ENCODE measurements at places on chromosomes 11 and 22.

GRCh38 chr22:46484861-46485595 lies 52.4 kb downstream of the CELSR1 start:
- DNase-seq, result no peak

DNA sequence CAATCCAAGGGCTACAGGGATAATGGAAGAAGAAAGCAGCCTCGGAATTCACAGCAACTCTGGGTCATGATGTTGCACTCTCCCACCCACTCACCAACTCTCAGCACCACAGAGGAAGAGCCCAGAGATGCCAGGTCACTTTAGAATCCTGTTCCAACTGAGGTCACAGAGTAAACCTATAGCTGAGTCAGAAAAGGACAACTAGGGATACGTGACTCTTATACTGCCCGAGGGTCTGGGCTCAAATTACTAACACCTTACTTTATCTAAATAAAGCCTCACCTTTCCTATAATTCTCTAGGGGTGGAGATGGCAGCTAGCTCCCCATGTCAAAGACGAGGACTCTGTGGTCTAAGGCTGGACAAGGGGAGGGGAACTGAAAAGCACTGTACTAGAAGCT lies 24.6 kb downstream of the IL18BP start:
- DNase-seq, result no peak

- no peak for DNase-seq
These were observed 35.8 kb upstream of the MYOD1 start for GRCh38 chr11:17683377-17684161.

- DNase-seq, result no peak
These were observed 345.7 kb upstream of the NARS2 start for GRCh38 chr11:78920329-78920728.

DNA sequence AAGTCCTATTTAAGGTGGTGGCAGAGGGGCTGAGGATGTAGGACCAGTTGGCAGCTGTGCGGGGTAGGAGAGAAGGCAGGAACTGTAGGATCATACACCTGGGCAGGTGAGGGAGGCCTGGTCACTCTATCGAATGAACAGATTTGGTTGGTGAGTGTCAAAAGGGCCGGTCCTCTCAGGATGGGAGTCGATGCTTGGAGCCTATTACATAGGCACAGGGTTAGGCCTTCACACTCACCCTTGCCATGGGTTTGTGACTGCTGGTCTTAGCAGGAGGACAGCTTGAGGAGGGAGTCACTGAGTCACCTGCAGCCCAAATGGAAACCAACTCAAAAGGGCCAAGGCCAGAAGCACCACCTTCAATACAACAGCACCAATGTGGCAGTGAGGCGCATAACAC lies 80.2 kb upstream of the NARS2 start:
- DNase-seq, result no peak

DNA sequence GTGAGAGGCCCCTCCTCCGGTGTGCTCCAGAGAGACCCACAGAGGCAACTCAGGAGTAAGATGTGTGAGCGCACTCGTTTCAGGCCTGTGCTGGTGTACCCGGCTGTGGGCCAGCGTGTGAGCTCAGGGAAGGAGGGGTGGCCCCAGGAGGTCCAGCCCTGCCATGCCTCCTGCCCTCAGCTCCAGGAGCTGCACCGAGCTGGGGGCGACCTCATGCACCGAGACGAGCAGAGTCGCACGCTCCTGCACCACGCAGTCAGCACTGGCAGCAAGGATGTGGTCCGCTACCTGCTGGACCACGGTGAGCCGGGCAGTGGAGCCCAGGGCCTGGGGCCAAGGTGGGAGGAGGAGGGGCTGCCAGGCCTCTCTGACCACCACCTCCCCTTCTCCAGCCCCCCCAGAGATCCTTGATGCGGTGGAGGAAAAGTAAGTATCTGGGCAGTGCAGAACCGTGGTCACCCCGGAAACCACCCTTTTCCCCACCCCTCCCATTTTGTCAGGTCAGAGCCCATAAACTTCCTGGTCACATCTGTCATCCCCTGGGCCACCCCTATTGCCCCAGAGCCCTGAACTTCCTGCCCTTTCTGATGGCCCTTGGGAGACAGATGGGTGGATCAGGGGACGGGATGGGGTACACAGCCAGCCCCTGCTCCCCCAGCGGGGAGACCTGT lies 2.5 kb upstream of the MDK start:
- no peak for DNase-seq

DNA sequence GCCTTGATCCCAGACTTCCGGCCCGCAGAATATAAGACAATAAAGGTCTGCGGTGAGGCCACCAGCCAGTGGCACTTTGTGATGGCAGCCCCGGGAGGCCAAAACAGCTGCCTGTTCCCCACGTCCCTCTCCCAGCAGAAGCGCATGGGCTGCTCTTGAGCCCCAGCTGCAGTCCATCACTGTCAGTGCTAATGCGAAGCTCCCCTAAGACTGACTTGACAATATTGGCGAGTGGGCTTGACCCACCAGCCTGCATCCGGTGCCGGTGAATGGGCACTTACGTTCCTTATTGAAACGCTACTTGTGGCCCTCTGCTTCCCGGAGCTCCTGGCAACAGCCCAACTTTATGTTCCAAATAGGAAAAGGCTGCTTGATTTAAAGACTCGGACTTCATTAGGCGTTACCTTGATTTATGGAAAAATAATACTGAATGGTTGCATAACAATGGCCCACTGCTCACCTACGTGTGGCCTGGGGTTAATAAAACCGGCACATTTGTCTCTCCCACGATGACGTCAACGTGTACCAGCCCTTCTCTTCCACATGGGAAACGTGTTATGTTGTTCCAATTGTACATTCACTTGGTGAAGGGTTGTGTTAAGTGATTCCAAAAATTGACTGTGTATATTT lies 93.4 kb upstream of the SEPTIN5 start:
- DNase-seq, result no peak

- DNase-seq, result no peak
These were observed 710.6 kb upstream of the CCDC179 start for GRCh38 chr11:23570828-23571227.

DNA sequence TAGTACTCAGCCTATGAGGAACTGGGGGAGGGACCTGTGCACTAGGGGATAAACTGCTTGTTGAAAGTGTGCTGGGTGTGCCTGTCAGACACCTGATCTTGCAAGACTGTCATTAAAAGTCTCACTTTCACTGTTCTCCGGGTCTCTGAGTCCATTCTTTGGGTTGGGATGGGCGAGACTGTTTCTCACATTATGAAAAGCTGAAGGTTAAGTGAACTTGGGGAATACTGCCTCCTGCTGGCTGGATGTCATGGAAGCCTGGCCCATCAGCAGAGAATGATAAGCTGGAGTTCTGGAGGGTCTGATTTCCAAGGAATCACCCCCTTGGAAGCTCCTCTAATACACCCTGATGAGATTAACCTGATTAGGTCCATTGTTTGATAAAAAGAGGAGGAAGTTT lies 9.0 kb upstream of the VPREB1 start:
- DNase-seq, result peak; percentile 74

- no peak for DNase-seq
These were observed 6.2 kb upstream of the IL17REL start for GRCh38 chr22:50018608-50019285.

- no peak for DNase-seq
These were observed 55.7 kb downstream of the NRXN2 start for GRCh38 chr11:64667154-64667745.

DNA sequence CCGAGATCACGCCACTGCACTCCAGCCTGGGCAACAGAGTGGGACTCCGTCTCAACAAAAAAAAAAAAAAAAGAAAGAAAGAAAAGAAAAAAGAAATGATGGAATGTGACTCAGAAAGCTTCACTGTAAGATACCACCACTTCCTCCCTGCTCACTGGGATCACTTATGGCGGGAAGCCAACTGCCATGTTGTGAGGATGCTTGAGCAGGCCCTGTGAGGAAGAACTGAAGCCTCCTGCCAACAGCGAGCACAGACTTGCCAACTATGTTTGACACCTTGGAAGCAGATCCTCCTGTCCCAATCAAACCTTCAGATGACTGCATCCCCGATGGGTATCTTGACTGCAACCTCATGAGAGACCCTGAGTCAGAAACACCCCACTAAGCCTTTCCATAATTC lies 8.3 kb downstream of the SEC14L6 start:
- no peak for DNase-seq

GRCh38 chr11:26188554-26188953 lies 143.4 kb upstream of the ANO3 start:
- DNase-seq, result no peak

- no peak for DNase-seq
These were observed 6.0 kb downstream of the ANKK1 start for GRCh38 chr11:113393501-113393985.

- DNase-seq, result no peak
These were observed 20.9 kb downstream of the BDNF start for GRCh38 chr11:27679136-27680015.

GRCh38 chr11:128893578-128894285 lies 2.6 kb downstream of the KCNJ5 start:
- no peak for DNase-seq

GRCh38 chr22:49779853-49780697 lies 47.6 kb downstream of the BRD1 start:
- DNase-seq, result no peak

GRCh38 chr11:1015826-1016545 lies 20.5 kb downstream of the MUC6 start:
- DNase-seq, result no peak

DNA sequence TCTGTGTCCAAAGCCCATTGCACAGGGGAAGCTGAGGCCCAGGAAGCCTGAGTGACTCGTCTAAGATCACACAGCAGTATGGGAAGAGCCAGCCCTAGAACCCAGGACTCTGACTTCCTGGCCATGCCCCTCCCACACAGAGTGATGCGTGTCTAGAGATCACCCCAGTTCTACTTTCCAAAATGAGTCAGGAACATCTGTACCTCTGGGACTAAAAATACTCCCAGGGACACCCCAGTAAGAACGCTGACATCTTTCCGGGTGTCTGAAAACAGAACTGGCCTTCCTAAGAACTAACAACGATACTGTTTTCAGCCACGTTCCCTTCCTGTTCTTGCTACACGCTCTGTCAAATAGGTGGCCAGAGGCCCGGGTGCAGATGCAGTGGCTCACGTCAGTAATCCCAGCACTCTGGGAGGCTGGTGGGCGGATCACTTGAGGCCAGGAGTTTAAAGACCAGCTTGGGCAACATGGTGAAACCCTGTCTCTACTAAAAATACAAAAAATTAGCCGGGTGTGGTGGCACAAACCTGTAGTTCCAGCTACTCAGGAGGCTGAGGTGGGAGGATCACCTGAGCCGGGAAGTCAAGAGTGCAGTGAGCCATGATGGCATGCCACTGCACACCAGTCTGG lies 21.7 kb upstream of the PDGFB start:
- no peak for DNase-seq

GRCh38 chr11:71253794-71254193 lies 1.4 kb upstream of the SHANK2 start:
- DNase-seq, result no peak

DNA sequence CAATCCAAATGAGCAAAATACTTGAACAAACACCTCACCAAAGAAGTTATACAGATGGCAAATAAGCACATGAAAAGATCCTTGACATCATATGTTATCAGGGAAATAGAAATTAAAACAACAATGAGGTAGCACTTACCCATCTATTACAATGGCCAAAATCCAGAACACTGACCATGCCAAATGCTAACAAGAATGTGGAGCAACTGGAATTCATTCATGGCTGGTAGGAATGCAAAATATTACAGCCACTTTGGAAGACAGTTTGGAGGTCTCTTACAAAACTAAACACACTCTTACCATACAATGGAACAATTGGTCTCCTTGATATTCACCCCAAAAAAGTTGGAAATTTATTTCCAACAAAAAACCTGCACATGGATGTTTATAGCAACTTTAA lies 19.1 kb upstream of the FAM181B start:
- DNase-seq, result no peak

GRCh38 chr11:57251037-57251436 lies 14.0 kb upstream of the APLNR start:
- DNase-seq, result no peak

DNA sequence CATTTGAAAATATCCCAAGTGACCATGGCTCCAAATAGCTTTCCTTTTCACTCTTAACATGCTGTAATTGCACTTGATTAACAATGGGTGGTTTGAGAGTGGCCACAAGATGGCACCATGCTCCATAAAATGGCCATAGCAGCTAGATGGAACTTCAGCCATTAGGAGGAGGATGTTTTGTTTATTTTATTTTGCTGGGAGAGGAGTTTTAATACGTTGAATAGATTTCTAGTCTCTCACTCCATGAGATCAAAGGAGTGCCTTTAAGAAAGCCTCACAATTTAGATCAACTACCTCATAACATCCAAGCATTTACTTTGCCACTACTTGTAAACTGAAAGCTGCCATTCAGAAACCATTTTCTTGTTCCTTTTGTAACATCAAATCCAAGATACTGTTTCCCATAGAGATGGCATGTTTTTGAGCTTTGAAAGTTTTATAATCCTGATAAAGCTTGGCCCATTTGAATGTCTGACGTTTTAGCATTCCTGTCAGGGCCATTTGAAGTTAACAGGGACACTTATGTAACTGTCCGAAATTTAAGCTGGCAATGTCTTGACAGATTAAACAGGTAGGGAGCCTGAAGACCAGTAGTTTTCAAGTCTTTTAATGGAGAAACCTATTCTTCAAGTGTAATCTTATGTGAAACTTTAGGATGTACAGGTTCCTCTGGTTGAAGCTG lies 4.7 kb downstream of the FEN1 start:
- peak; percentile 59 for DNase-seq

- no peak for DNase-seq
These were observed 4.6 kb upstream of the APOL3 start for GRCh38 chr22:36165141-36165540.

- no peak for DNase-seq
These were observed 23.1 kb upstream of the GLYATL2 start for GRCh38 chr11:58867556-58867955.

GRCh38 chr11:833114-833791 lies 501 bp downstream of the CD151 start:
- no peak for DNase-seq

GRCh38 chr11:17413414-17414316 lies 25.2 kb upstream of the KCNJ11 start:
- no peak for DNase-seq

- no peak for DNase-seq
These were observed 34.1 kb upstream of the ME3 start for GRCh38 chr11:86706338-86707131.

DNA sequence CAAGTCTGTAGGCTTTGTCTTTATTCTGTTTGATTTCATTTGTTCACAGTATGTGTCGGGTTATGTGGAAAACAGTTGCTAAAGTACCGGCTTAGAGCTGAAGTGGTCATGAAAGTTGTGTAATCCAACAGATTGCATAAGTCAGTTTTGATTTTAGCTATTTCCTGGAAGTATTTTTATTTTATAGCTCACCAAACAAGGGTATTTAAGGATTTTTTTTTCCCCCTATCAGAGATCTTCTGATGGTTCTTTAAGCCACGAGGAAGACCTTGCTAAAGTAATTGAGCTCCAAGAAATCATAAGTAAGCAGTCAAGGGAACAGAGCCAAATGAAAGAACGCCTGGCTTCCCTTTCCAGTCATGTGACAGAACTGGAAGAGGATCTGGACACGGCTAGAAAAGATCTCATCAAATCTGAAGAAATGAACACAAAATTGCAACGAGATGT lies 55.9 kb downstream of the PPFIA1 start:
- no peak for DNase-seq

GRCh38 chr11:98955551-98955950 lies 65.2 kb upstream of the CNTN5 start:
- DNase-seq, result no peak
